Naive thymus-derived CD8-positive, alpha-beta T cell (primary cell): ENCODE measurements at places on chromosomes 5 and 9. TPM values are rescaled to one million over a fixed set of nuclear protein-coding genes. Genes with fewer than 3 reads are reported as not detected.
A peak's percentile ranks its signal among the peaks of the same experiment; 100 is the strongest.

Gene ZFR
- 72.0 TPM for polyA plus RNA-seq

Gene RGS7BP
- polyA plus RNA-seq, result not detected

Gene C9orf152
- polyA plus RNA-seq, result not detected

Gene TRIM7
- not detected for polyA plus RNA-seq

Gene ROR2
- polyA plus RNA-seq, result not detected

Gene BSPRY
- 1.3 TPM for polyA plus RNA-seq

Gene UNC5A
- polyA plus RNA-seq, result not detected

Gene ZDHHC11
- polyA plus RNA-seq, result not detected

Gene EIF4E1B
- not detected for polyA plus RNA-seq

Gene DMGDH
- 0.12 TPM for polyA plus RNA-seq

- no peaks in the 10 kb centered on the region for H3K36me3 ChIP-seq
- H3K4me3 ChIP-seq, result no peak overlapping the region
- no peak for DNase-seq
Measured at GRCh38 chr5:74026310-74026709, 400.3 kb downstream of the ARHGEF28 start.

- no peaks in the 10 kb centered on the region for H3K36me3 ChIP-seq
- no peaks in the 10 kb centered on the region for H3K27me3 ChIP-seq
- no peaks in the 10 kb centered on the region for H3K4me1 ChIP-seq
- H3K27ac ChIP-seq, result no peak overlapping the region
- no peak for DNase-seq
Measured at GRCh38 chr5:89866410-89866809, 543.1 kb downstream of the CETN3 start.

DNA sequence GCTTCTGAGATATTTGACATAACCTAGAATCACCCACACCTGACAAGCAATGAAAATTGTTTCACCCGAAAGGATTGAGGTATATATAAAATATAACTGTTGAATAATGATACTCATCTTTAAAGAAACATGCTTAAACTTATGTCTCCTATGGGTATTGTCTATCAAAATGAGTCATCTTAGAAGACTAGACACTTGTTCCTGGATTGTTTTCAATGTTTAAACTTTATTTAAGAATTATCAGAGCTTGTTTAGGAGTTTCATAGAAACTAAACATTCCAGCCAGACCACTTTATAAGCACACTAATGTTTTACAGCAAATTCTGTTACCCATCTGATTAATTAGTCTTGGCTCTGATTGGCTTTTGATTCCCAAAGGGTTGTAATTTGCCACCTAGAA lies 19.6 kb downstream of the NFX1 start:
- peaks cover 64% of the 10 kb centered on the region for H3K36me3 ChIP-seq
- H3K4me3 ChIP-seq, result no peak overlapping the region
- DNase-seq, result no peak
- no peaks in the 10 kb centered on the region for H3K27me3 ChIP-seq

- H3K27me3 ChIP-seq, result peaks cover 23% of the 10 kb centered on the region
- H3K36me3 ChIP-seq, result no peaks in the 10 kb centered on the region
- H3K4me3 ChIP-seq, result no peak overlapping the region
- H3K27ac ChIP-seq, result no peak overlapping the region
- no peaks in the 10 kb centered on the region for H3K4me1 ChIP-seq
Measured at GRCh38 chr5:149114403-149115312, 26.6 kb upstream of the ABLIM3 start.

GRCh38 chr5:12099296-12099695 lies 195.1 kb upstream of the CTNND2 start:
- no peak overlapping the region for H3K27ac ChIP-seq
- no peak for DNase-seq
- H3K4me1 ChIP-seq, result no peaks in the 10 kb centered on the region
- H3K36me3 ChIP-seq, result no peaks in the 10 kb centered on the region
- no peak overlapping the region for H3K4me3 ChIP-seq
- H3K27me3 ChIP-seq, result no peaks in the 10 kb centered on the region

- DNase-seq, result no peak
- H3K27me3 ChIP-seq, result no peaks in the 10 kb centered on the region
- no peak overlapping the region for H3K4me3 ChIP-seq
- peaks cover 1% of the 10 kb centered on the region for H3K4me1 ChIP-seq
Measured at GRCh38 chr9:109953813-109954497, 174.0 kb downstream of the PALM2AKAP2 start.

GRCh38 chr9:125894566-125894965 lies 147.4 kb downstream of the PBX3 start:
- no peaks in the 10 kb centered on the region for H3K36me3 ChIP-seq
- peaks cover 3% of the 10 kb centered on the region for H3K27me3 ChIP-seq
- no peak overlapping the region for H3K27ac ChIP-seq
- no peak overlapping the region for H3K4me3 ChIP-seq
- DNase-seq, result no peak

- no peak overlapping the region for H3K4me3 ChIP-seq
- no peaks in the 10 kb centered on the region for H3K4me1 ChIP-seq
- no peaks in the 10 kb centered on the region for H3K36me3 ChIP-seq
- H3K27ac ChIP-seq, result no peak overlapping the region
- DNase-seq, result no peak
Measured at GRCh38 chr5:58076483-58077257, 383.2 kb downstream of the PLK2 start.

DNA sequence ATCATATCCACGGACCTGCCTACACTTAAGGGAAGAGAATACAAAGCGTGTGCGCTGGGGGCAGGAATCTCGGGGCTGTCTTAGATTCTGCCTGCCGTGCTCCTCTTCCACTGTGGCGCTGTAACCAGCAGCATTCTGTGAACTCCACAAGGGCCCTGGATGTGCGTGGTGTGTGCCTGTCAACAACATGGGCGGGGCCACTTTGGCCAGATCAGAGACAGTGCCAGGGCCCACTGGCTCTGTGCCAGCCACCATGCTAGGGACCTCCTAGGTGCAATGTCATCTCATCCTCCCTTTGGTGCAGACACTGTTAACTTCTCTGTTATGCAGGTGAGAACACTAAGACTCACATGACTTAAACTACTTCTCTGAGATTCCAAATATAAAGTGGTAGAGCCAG lies 113.7 kb downstream of the COL23A1 start:
- H3K4me3 ChIP-seq, result no peak overlapping the region
- H3K27me3 ChIP-seq, result no peaks in the 10 kb centered on the region
- no peak overlapping the region for H3K27ac ChIP-seq
- H3K4me1 ChIP-seq, result peaks cover 2% of the 10 kb centered on the region
- no peak for DNase-seq
- H3K36me3 ChIP-seq, result no peaks in the 10 kb centered on the region

DNA sequence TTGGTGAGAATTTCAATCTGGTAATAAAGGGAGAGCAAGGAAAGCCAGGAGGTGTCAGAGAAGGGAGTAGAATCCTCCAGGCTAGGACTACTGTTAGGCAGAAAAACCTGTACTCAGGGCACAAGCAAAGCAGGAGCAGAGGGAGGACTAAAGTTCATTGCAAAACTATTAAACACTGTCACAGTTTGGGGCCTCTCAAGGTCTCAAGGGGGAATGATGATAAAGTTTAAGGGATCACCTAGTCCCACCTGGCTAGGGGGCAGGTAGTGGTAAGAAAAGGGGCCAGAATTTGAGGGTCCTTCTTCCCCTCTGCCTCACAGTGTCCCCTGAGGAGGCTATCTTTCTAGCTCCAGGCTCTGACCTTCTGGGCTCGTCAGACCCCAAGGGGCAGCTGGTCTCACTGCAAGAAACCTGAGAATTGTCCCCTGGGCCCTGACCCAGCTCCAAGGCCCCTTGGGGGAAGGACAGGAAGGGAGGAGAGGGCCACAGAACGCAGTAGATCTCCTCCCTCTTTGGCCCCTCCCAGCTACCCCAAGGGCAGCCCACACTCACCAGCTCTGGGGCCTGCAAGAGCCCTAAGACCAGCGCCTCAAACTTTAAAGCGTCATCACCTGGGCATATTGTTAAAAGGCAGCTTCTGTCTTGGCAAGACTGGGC lies 974 bp downstream of the CCDC69 start:
- no peaks in the 10 kb centered on the region for H3K27me3 ChIP-seq
- peaks cover 64% of the 10 kb centered on the region for H3K4me1 ChIP-seq
- peak overlapping the region; percentile 86 for H3K4me3 ChIP-seq
- no peaks in the 10 kb centered on the region for H3K36me3 ChIP-seq
- peak overlapping the region; percentile 100 for H3K27ac ChIP-seq

DNA sequence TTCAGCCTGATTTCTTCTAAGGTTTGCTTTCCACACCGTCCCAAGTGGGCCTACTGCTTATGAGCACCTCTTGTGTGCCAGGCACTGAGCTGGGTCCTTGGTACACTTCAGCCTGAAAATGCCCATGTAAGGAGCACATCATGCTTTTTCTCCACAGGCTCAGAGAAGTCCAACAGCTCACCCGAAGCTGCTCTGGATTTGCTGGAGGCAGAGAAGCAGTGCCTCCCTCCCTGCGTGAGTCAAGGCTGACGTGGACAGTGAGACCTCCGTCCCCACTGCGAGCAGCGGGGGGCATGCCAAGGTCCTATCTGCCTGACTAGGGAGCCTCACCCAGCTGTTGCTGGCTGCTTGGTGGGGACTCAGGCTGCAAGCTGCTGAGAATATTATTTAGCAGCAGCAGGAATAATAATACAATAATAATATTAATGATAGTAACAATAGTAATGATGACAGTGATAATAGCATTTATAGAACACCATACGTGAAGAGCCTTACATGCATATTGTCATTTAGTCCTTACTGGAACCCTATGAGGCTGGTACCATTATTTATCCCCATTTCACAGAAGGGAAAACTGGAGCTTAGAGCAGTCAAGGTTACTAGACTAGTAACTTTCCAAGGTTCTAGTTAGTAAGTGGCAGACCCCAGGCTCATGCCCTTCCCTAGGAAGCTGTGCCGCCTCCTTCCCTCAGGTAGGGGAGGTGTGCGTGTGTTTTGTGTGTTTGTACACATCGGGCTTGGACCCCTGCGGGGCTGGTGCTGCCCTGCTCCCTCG lies 194.8 kb downstream of the HSPA4 start:
- no peaks in the 10 kb centered on the region for H3K27me3 ChIP-seq
- H3K4me1 ChIP-seq, result peaks cover 13% of the 10 kb centered on the region
- H3K4me3 ChIP-seq, result no peak overlapping the region
- H3K27ac ChIP-seq, result no peak overlapping the region
- no peak for DNase-seq

DNA sequence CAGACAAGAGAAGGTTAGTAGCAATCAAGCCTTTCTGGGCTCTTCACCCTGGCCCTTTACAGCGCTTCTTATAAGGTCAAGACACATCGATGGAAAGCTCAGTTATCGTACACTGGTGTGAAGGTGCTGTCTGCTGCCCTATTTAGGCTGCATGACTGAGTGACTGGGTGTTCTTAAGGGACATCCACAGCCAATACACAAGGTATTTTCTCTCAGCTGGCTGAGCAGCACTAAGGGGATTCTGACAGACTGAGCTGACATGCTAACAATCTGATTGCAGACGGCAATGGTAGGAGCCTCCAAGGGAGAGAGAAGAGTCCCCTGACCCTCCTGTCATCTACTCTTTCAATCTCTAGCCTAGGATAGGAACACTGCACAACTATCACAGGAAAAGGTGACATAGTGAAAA lies 577.9 kb downstream of the ISL1 start:
- no peak overlapping the region for H3K27ac ChIP-seq
- no peaks in the 10 kb centered on the region for H3K4me1 ChIP-seq
- H3K27me3 ChIP-seq, result no peaks in the 10 kb centered on the region
- no peak for DNase-seq
- no peak overlapping the region for H3K4me3 ChIP-seq
- H3K36me3 ChIP-seq, result no peaks in the 10 kb centered on the region

DNA sequence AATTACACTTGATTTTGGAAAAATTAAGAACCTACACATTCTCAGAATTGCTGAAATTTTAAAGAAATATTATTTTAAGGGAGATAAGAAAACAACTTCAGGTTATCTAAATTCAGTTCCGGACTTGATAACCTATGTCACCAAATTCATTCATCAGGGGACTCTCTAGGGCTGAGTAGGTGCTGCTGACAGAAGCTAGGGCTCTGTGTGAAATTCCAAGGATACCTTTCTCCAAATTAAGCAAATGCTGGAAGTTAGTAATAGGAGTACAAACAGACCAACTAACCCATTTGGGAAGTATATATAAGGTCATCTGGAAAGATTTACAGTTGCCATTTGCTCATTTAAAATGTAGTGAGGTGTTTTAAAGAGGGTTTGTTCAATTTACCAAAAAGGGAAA lies 84.3 kb downstream of the SMIM23 start:
- DNase-seq, result no peak
- no peak overlapping the region for H3K4me3 ChIP-seq
- H3K36me3 ChIP-seq, result peaks cover 5% of the 10 kb centered on the region
- no peaks in the 10 kb centered on the region for H3K27me3 ChIP-seq

DNA sequence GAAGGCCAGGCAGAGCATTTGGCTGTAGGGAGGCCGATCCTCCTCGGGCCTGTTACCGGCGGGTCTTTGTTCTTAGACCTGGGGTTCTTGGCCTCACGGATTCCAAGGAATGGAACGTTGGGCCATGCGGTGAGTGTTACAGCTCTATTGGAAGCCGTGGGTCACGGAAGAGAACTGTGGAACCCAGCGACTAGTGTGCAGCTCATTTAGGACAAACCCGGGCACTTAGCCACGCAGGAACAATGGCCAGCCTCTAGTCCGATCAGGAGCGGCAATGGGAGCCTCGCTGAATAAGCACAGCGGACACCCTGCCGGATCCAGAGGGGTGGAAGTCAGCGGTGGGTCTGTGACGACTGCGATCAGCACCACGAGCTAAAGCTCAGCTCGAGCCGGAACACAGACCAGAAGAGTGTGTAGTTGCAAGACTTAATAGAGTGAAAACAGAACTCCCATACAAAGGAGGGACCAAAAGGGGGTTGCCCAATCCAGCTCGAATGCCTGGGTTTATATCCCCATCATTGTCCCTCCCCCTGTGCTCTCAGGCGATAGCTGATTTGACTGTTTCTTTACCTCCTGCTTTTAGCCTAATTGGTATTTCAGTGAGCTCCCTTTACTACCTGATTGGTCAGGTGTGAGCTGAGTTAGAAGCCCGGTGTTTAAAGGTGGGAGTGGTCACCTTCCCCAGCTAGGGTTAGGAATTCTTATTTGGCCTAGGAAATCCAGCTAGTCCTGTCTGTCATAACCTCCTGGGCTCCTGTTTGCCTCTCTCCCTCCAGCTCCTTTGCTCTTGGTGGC lies 53.7 kb upstream of the RPL26L1 start:
- H3K4me3 ChIP-seq, result no peak overlapping the region
- peaks cover 5% of the 10 kb centered on the region for H3K4me1 ChIP-seq
- H3K36me3 ChIP-seq, result no peaks in the 10 kb centered on the region
- no peaks in the 10 kb centered on the region for H3K27me3 ChIP-seq

DNA sequence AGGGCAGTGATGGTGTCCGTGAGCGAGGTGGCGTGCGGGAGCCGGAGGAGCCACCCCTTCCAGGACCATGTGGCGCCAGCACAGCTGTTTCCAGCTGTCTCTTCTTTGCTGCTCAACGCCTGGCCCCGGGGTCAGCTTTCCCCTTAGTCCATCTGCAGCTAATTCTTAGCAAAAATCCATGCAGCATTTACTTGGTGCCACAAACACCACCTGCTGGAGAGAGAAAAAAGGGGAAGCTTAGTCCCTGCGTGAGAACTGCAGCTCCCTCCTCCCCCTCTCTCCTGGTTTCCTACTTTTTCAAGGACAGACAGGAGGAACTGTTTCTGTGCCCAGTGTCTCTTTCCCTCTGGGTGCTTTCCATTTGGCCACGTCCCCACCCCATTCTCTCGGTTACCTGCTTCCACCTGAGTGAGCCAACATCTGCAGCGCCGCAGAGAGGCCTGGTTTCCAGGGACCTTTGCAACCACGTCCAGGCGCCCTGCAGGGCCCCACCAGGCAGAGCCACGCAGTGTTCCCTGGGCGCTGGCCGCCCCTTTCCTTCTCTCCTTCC lies 3.4 kb downstream of the SLC6A19 start:
- H3K36me3 ChIP-seq, result no peaks in the 10 kb centered on the region
- no peak overlapping the region for H3K27ac ChIP-seq
- DNase-seq, result no peak
- peaks cover 4% of the 10 kb centered on the region for H3K27me3 ChIP-seq
- H3K4me3 ChIP-seq, result no peak overlapping the region

- H3K27ac ChIP-seq, result no peak overlapping the region
- DNase-seq, result no peak
- no peaks in the 10 kb centered on the region for H3K27me3 ChIP-seq
- peaks cover 11% of the 10 kb centered on the region for H3K36me3 ChIP-seq
- H3K4me3 ChIP-seq, result no peak overlapping the region
Measured at GRCh38 chr5:115894342-115894741, 52.6 kb downstream of the AP3S1 start.
